ENCODE measurements at places on chromosomes 3 and 15. TPM values are rescaled to one million over a fixed set of nuclear protein-coding genes. Genes with fewer than 3 reads are reported as not detected.

- DNase-seq: no peak
Observed at GRCh38 chr15:36130641-36131310, 448.6 kb upstream of the CDIN1 start.

DNA sequence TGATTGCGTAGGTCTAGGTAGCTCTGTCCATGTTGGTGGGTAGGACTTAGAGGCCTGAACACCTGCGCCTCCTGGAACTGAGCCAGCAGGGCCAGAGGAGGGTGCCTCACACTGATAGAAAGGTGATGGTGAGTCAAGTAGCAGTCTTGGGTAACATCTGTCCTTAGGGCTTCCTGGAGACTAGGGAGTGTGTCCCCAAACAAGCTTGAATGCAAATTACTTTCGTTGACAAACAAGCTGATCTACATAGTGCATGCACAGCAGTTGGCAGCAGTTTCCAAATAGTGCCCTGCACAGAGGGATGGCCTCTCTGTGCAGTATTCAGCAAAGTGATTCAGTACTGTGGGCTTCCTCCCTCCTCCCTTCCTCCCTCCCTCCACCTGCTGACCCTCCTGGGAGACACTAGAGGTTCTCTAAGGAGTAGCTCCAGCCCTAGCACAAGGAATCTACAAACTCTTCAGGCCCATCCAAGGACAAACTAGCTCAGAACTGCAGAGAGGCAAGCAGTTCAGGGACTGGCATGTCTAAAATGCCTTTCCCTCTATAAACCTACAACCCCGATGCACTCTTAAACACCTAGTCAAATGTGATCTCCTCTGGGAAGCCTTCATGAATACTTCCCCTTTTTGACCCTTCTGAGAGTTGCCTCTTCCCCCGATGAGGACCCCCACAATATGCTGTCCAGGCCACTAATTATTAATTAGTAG is 61.0 kb downstream of the TLE3 start:
- DNase-seq: no peak

GRCh38 chr3:49277383-49277775 is 347 bp upstream of the C3orf62 start:
- no peak for DNase-seq

- DNase-seq: no peak
Observed at GRCh38 chr3:131796558-131797198, 238.1 kb downstream of the CPNE4 start.

DNA sequence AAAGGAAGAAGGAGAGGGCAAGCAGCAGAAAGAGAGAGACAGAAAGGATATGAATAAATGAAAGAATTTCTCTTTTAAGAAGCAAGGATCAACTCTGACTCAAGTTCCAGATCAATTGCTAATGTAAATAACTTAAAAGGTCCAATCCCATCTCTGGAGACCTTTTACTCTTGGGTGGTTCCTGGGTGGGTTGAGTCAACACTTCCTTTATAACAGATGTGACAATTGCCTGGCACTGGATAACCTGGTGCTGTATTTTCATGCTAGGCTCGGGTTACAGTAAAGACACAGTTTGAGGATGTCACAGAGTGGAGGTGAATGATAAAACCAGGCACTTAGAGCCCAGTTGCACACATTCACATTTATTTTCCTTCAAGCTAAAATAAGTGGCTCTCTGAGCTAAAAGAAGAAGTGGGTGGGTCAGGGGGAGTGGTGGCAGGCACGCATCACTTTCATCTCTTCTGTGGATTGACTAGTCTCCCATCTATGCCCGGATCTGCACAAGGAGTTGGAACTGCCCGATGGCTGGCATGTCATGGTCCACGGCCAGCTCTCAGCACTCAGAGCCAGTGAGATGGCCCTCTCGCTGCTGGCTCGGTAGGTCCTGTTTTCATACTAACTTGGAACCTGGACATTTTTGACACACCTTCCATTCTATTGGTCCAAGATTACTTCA is 465.8 kb downstream of the FOXP1 start:
- DNase-seq: peak; percentile 85

GRCh38 chr3:128282380-128283196 is 129.3 kb downstream of the EEFSEC start:
- DNase-seq: no peak

DNA sequence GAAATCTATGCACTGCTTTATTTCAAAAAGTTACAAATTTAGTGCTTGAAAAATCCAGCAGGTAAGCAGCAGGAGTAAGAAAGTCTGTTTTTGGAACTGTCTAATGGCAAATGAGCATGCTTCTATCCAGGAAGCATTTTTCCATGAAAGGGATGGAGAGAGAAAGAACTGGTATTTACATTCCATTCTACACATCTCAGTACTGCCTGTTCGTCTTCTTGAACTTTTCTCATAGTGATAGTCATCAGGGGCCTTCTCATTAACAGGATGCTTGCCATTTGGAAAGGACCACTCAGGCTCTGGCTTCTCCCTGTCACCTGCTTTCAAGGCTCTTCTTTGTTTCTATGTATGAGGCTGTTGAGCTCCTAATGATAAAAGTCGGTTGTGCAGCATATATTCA is 267.3 kb upstream of the IL12A start:
- DNase-seq: no peak

DNA sequence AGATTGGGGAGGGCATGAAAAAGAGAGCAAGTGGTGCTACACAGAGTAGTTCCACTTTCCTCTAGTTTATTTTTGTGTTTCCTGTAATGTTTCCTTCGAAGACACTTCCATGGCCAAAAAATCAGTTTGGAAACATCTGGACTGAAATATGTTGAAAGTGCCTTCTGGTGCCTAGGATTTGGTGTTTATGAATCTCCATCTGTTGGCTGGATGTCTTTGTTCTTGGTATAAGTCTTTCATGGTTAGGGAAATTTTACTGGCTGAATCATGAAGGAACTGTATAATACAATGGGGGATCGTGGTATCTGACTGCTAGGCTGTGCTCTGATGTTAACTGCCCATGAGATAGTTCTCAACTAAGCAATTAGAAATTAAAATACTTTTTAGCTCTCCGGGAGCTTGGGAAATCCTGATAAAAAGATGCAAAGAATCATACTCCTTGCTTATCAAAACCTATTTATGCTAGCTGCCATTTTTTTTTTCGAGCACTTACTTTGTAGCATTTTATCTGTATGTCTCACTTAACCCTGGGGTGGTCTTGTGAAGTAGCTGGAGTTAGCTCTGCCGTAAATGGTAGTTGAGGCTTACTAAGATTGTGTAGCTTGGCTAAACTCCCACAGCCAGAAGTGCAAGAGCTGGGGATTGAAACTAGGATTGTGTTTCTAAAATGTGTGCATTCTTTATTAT is 21.9 kb downstream of the AKAP13 start:
- DNase-seq: no peak

- no peak for DNase-seq
Observed at GRCh38 chr3:127040216-127040615, 57.3 kb downstream of the PLXNA1 start.

Gene WDR49
- not detected for total RNA-seq

Gene FOXB1
- not detected for total RNA-seq

Gene ARL8B
- total RNA-seq: 35.8 TPM

Gene SLC24A5
- not detected for total RNA-seq

Gene RGMA
- total RNA-seq: not detected

Gene CELF6
- total RNA-seq: not detected
